ENCODE measurements at places on chromosomes 5 and 9.

GRCh38 chr5:107451028-107451427 lies 219.7 kb downstream of the EFNA5 start:
- DNase-seq = no peak

- peak; percentile 30 for DNase-seq
Observed at GRCh38 chr9:109894921-109895758, 115.1 kb downstream of the PALM2AKAP2 start.

- DNase-seq = no peak
Observed at GRCh38 chr5:179224741-179225140, 120.5 kb downstream of the ADAMTS2 start.

DNA sequence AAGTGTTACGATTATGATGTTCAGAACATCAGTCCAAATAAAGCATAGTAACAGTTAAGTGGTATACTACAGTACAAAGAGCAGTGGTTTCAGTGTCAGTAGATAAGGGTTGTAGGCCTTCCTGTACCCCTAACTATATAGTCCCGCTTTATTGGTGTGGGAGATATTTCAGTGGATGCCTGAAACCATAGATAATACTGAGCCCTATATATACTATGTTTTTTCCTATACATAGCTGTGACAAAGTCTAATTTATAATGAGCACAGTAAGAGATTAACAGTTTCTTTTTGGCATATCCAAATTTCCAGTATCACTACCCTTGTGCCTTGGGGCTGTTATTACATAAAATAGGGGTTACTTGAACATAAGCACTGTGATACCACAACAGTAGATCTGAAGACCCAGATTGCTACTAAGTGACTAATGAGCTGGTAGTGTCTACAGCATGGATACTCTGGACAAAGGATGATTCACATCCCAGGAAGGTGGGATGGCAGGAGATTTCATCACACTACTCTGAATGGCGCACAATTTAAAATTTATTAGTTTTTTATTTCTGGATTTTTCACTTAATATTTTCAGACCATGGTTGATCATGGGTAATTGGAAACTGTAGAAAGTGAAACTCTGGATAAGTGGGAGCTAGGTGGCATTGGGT lies 119.3 kb downstream of the RPS23 start:
- DNase-seq = no peak

GRCh38 chr9:102950346-102950745 lies 44.8 kb upstream of the CYLC2 start:
- no peak for DNase-seq

DNA sequence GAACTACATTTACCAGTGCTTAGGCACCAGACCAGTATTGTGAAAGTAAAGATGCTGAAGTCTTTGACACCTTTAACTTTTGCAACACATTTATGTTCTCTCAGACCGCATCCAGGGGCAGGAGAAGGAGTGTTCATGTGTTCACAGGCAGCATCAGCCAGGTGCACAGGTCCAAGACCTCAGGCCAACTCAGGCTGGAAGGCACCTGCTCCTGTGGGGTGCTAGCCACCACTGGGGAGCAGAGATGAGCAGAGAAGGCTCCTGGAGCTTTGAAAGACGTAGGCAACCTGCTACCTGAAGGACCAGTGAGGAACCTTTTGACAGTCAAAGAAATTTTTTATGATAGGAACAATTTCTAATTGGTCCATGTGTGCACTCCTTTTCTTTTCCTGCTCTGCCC lies 35.6 kb downstream of the DAPK1 start:
- DNase-seq = no peak

All from GM20000 (cell line).